Ammon's horn (tissue), 1 donor: ENCODE measurements at places on chromosomes 7 and 10.

DNA sequence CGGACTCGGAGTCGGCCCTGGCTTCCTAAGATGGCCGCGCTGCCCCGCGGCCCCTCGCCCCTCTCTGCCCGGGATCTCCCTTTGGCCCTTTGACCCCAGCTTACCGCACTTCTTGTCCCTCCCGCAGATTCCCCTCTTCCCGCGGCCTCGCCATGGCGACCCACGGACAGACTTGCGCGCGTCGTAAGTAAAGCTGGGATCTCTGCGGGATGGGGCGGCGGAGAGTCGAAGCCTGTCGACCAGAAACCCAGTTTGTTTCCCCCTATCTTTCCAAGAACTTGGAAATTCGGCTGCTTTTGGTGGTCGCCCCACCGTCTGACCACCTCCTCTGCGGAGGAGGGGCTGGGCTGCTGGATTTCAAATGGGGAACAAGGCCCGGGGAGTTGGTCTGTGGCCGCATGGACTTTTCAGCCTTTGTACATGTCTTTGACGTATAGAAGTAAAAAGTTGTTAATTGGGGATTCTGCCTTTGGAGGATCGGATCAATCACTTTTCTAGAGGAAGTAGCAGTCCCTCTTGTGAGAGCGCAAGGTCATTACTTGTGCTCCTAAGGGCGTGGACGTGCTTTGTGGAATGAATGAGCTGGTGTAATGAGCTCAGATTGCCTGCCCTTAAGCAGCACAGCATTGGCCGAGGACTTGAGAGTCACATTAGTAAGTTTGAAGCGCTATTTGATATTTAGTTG is 553 bp downstream of the VDAC2 start:
- peak; percentile 25 for DNase-seq

GRCh38 chr10:132396494-132397035 is 435 bp upstream of the PWWP2B start:
- no peak for DNase-seq

DNA sequence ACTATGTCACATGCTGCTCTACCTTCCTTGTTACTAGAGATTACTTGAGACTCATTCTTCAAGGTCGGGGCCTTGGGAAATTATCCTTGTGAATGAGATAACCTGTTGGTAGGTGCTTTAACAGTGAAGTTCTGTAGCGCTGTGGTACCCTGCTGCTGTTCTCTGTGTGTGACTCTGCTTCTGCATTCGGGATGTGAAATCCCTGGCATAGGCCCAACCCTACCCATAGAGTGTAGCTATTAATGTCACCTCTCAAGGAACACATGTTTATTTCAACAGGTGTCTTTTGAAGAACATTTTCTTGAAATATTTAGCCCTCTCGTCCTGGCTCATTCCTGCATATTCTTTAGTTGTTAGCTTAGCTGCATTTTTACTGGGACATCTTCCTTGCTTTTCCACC is 41.8 kb upstream of the TMEM236 start:
- no peak for DNase-seq

DNA sequence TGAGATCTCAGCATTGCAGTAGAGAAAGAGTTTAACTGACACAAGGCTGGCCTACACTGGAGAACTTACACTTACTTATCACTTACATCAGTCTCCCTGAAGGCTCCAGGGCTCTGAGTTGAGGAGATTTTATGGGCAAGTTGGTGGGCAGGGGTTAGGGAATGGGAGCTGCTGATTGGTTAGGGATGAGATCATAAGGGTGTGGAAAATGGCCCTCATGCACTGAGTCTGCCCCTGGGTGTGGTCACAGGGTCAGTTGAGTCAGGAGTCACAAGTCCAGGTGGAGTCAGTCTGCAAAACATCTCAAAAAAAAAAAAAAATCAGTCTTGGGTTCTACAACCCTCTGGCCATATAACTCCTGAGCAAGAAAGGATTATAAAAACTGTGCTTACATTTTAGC is 60.5 kb downstream of the PPP1R17 start:
- no peak for DNase-seq

- DNase-seq, result peak; percentile 83
Measured at GRCh38 chr10:98028168-98028770, 2.2 kb downstream of the CRTAC1 start.

DNA sequence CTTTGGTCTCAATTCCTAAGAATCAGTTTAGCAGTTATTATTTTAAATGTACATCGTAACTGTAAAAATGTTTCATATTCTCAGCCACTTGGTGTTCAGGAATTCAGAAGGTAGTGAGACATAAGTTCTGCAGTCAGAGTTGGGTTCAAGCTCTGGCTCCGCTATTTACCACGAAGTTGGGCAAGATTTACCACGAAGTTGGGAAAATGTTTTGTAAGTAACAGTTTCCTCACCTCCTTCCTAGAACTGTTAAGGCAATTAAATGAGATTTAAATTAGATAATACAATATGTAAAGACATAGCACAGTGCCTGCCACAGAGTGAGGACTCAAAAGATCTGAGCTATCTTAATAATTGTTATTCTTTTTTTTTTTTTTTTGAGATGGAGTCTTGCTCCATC is 16.3 kb upstream of the ABLIM1 start:
- no peak for DNase-seq

DNA sequence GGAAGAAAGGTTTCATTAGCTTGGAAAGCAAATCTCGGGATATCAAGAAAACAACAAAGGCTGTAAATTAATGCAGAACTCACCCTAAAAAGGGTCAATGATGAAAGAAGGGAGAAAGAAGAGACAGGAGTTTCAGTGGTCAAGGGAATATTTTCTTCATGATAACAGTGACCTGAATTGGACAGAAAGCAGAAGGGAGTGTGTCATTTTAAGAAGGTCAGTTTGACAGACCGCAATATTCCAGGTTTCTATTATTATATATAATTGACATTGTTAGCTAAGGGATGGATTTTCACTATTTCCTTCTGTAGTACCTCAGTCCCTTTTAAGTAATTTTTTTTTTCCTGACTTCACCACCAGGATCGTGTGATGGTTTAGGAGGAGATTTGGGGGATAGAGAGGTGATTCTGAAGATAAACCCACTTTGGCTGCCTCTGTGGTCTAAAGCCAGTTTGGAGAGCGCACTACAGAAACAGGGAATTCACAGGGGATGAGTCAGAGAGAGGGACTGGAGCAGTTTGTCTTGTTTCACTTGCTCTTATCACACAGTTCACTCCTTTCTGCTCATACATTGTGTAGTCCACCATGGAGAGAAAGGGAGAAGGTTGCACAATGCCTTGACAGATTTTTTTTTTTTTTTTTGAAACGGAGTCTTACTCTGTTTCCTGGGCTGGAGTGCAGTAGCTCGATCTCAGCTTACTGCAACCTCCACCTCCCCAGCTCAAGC is 417.9 kb downstream of the AUTS2 start:
- DNase-seq, result no peak

DNA sequence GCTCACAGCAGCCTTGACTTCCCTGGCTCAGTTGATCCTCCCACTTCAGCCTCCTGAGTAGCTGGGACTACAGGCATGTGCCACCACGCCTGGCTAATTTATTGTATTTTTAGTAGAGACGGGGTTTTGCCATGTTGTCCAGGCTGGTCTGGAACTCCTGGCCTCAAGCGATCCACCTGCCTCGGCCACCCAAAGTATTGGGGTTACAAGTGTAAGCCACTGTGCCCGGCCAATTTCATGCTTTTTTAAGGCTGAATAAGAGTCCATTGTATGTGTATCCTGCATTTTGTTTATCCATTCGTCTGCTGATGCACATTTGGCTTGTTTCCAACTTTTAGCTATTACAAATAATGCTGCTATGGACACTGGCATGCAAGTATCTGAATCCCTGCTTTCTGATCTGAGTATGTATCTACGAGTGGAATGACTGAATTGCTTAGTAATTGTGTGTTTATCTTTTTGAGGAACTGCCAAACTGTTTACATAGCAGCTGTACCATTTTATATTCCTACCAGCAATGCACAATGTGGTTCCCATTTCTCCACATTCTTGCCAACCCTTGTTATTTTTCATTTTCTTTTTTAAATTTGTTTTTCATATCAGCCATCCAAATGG is 37.3 kb upstream of the TPST1 start:
- no peak for DNase-seq

- DNase-seq, result no peak
Measured at GRCh38 chr7:101880282-101881054, 63.0 kb downstream of the CUX1 start.

- no peak for DNase-seq
Measured at GRCh38 chr10:130954326-130954905, 357.1 kb downstream of the TCERG1L start.

DNA sequence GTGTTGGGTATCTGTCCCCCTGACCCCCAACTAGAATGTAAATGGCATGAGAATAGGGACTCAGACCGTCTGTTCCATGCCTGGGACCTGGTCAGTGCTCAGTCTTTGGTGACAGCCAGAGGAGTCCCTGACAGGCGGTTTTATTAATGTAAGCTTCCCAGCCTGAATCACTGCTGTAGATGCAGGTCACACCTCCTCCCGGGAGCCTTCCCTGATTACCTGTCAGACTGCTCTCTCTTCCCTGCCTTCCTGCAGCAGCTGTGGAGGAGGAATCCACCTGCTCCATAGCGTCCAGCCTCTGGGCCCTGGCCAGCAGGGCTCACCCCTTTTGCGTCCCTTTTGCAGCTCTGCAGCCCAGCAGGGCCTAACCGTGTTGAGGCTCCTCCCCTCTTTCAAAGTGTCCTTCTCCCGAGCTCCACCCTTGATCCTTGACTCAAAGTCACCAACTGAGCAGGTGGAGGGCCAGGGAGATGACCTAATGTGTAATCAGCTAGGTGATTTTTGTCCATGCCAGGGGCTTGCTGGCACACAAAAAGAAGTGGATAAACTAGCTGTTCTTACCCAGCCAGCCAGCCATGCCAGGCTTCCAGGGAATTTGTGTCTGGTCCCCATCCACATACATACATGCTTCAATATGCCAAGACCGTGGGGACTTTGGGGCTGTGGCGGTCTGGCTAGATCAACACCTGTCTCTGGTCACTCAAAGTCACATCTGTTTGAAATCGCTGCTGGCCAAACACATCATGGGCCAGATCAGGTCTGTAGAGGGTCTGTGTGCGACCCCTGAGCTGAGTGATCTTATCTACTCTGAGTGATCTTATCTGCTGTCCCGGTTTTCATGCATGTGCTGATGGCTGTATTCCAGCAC is 195.1 kb downstream of the CCDC3 start:
- DNase-seq, result no peak

- DNase-seq, result no peak
Measured at GRCh38 chr10:131737543-131738395, 163.0 kb upstream of the PPP2R2D start.

DNA sequence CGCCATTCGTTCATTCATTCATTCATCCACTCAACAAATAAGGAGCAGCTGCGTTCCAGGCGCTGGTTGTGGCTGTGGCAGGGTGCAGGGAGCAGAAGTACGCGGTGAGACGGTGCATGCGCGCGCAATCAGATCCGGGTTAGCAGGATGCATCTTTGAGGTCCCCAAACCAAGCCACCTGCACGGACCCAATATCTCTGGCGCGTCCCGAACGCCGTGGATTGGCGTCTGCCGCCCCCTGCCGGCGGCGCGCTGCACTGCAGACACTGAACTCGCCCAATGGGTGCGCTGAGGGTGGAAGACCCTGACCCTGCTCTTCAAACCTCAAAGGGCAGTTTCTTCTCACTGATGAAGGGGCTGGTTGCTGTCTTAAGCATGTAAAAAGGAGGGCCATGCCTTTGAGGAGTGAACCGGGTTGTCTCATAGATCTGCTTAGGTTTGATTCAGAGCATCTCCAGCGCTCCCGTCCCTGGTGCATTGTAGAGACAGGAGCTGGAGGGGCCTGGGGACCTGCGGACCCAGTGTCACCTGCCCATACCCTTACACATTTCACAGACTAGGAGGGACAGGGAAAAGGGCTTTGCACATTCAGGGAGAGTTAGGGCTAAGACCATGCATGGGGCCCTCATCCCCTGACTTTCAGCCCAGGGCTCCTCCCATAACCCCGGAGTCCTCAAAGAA is 102.5 kb downstream of the RAMP3 start:
- peak; percentile 57 for DNase-seq

DNA sequence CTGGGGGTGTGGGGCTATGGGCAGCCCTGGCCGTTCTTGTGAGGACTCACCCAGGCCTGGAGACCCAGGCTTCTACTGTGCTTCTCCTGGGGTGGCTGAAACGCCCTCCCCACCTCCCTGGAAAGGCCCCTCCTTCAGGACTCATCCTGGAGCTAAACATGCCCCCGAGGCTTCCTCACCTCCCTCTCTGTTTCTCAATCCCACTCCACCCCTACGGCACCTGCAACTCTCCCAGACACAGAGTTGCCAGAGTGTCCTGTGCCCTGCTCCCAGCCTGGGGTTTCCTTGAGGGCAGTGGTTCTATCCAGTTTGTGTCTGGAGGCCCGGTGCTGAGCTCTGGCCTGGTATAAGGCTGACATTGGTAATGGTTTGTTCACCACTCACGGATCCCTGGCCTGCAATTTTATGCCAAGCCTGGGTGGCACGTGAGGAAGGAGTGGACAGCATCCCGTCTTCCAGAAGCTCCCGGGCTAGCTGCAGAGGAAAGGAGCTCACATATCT is 68.0 kb downstream of the GRID1 start:
- no peak for DNase-seq

DNA sequence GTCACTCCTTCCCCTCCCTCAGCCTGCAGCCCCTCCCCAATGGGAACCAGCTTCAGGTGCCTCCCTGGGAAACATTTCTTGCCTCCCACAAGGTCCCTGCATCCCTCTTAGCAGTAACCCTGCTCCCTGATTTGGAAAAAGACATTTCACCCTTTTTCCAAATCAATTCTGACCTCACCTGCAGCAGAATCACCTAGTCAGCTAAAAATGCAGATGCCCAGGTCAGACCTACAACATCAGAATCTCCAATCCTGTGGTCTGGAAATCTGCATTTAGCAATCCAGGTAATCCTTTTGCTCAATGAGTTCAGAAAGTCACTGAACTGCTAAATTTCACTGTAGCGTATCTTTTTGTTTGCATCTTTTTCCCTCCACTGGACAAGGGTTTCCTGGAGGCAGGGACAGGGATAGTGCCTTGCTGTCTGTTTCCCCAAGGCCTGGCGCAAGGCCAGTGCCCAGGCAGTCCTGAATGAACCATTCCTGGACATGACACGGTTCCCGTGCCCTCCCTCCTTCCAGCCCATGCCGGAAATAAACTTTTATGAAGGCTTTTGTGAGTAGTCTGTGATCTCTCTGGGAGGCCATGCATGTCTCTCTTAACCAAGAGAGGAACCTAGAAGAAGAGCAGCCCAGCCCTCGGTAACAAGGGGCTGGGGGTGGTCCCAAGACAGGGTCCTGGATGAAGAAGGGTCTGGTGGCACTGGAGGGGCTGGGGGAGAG is 44.0 kb downstream of the COL13A1 start:
- DNase-seq, result no peak
